ENCODE measurements at places on chromosomes 2 and 18.

DNA sequence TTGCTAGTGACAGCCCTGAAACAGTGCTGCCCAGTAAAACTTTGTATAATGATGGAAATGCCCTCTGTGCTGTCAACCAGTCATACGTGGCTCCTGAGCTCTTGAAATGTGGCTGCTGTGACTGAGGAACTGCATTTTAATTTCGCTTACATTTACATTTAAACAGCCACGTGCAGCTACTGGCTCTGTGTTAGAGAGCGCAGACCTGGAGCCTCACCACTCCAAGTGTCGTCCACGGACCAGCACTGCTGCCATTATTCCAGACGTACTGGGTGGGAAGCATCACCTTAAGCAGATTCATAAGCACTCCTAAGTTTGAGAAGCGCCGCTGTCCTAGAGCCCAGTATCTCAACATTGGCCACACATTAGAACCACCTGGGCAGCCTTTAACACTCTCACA is 77.0 kb upstream of the MGAT4A start:
- DNase-seq: no peak

- no peak for DNase-seq
Measured at GRCh38 chr2:29398384-29399237, 283.4 kb downstream of the CLIP4 start.

- no peak for DNase-seq
Measured at GRCh38 chr18:46321955-46322354, 217.8 kb downstream of the HAUS1 start.

GRCh38 chr2:214536625-214537024 is 125.8 kb downstream of the VWC2L start:
- no peak for DNase-seq

GRCh38 chr2:221334481-221335218 is 237.5 kb downstream of the EPHA4 start:
- no peak for DNase-seq
